ENCODE measurements at places on chromosomes 3 and 15.

- DNase-seq = no peak
Observed at GRCh38 chr3:58163234-58163633, 47.5 kb downstream of the DNASE1L3 start.

DNA sequence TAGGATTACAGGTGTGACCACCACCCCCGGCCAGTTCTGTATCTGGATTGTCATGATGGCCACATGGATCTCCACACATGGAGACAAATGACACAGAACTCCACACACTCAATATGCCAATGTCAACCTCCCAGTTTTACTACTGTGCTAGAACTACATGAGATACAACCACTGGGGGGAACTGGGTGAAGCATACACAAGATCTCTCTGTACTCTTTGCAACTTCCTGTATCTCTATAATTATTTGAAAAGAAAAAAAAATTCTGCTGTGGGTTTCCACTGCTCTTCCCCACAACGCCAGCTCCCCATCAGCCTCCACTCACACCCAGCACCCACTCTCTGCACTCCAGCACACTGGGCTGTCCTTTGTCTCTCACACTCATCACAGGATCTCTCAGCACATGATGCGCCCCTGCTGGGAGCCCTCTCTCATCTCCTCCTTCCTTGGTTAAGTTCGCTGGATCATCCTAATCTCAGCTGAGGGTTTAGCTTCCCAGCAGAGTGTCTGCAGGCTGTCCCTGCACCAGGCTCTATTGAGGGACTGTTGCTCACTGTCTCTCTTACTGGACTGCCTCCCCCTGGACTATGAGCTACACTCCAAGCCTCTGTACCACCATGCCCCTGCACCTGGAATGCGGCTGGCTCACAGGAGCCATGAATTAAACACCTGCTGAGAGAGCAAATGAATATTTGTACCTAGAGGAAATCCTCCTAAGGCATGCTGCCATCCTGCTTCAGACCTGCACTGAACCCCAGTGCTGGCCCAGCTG lies 10.7 kb upstream of the RAB43 start:
- no peak for DNase-seq

- no peak for DNase-seq
Observed at GRCh38 chr3:87227835-87228144, 681 bp downstream of the CHMP2B start.

- no peak for DNase-seq
Observed at GRCh38 chr3:64316971-64317370, 91.7 kb upstream of the PRICKLE2 start.

DNA sequence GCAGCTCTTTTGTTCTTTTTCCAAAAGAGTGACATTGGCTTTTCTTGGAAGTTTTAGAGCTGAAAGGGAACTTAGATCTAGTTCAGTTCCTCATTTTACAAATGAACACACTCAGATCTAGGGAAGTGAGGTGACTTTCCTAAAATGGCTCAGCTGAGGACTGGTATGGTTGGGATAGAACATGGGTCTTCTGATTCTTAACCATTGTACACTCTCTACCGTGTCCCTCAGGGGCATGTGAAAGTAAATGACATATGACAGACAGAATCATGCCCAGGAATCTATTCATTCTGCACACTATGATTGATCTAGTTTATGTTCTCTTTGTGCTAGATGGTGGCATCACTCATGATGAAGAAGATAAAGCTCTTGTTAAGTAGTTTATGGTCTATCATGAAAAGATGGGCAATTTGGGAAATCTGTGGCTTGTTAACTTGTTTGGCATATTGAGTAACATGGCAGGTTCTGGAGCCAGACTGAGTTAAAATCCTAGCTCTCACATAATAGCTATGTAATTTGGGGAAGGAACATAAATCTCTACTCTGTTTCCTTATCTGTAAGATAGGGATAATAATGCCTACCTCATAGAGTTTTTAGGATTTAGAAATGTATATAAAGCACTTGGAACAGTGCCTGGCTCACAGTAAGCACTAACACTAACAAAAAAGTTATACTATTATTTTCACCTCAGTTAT lies 30.9 kb downstream of the UBE2E1 start:
- no peak for DNase-seq

DNA sequence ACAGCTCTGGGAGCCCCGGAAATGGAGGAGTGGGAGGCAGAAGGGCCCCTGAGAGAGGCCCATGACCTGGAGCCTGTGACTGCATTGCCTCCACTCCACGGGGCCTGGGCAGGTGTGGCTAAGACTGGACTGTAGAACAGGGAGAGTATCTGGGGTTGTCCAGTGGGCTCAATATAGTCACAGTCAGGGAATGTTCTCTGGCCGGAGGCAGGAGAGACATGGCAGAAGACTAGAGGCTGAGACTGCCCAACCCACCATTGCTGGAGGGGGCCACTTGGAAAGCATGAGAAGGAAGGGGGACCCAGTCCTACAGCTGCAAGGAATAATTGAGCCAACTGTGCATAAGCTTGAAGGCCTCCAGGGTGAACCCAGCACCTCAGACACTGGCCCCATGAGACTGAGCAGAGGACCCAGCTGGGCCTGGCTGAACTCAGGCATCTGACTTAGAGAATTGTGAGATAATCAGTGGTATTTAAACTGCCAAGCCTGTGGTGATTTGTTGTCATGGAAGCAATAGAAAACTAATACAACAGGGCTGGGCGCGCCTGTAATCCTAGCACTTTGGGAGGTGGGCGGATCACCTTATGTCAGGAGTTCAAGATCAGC lies 33.1 kb downstream of the NIPA2 start:
- no peak for DNase-seq

GRCh38 chr3:10160346-10160745 lies 4.4 kb upstream of the IRAK2 start:
- no peak for DNase-seq

DNA sequence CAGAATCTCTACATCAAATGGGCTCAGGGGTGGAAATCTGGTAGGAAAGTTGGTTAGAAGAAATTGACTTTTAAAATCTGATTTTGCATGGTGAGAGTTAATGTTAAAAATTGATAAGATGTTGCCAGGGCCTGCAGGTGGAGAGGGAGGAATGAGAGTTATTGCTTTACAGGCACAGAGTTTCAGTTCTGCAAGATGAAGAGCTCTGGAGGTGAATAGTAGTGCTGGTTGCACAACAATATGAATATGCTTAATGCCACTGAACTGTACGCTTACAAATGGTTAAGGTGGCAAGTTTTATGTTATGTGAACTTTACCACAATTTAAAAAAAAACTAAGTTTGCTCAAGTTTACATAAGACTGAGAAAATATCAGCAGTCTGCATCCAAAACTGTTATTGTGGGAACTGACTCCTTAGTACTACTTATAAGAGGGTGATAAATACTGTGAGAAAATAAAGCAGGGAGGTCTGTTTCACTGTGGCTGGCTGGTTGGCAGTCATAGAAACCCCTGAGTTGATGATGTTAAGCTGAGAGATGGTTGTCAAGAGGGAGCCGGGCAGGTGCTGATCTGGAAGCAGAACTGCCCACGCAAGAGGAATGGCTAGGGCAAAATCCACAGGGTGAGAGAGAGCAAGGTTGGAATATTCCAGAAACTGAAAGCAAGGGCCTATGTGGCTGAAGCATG lies 144.9 kb downstream of the EDEM1 start:
- DNase-seq = no peak

DNA sequence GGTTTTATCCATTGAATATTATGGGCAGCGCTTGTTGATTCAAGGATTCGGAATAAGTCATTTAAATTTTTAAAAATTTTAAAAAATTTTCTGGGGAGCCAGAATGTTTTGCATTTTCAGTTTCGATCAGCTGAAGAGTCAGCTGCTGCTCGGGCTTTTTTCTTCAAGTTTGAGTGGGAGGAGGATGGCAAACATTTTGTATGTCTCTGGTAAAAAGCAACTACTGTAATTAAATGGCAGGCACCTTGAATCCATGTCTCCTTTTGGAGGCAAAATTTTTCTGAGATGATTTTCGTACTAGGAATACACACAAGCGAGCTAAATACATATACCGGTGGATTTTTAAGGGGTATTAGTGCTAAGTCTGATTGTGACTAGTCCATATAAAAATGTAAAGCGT lies 612 bp downstream of the C3orf38 start:
- peak; percentile 7 for DNase-seq

DNA sequence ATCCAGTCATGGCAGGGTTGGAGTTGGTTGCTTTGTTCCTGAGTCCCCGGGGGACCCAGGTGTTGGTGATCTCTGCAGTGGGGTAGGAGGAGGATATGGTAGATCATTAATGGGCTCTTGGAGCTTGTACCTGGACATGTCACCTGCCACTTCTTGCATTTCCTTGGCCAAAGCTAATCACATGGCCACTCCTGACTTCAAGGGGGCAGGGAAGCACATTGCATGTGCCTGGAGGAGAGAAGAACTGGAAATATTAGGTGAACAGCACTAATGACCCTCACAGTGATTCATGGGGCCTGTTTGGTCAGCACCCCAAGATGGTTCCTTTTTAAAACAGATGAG lies 87.1 kb upstream of the MYZAP start:
- no peak for DNase-seq

GRCh38 chr3:36429986-36430485 lies 49.7 kb downstream of the STAC start:
- no peak for DNase-seq

- no peak for DNase-seq
Observed at GRCh38 chr15:79431636-79432344, at the start of gene MINAR1. TSS of gene MINAR1 (plus strand) at chr15:79432336. CDS start at chr15:79456148, 23,812 bp downstream.

- no peak for DNase-seq
Observed at GRCh38 chr15:74158855-74159650, 14.5 kb upstream of the ISLR start.

All from K562 (cell line).